ENCODE measurements at places on chromosomes 7 and 10.

DNA sequence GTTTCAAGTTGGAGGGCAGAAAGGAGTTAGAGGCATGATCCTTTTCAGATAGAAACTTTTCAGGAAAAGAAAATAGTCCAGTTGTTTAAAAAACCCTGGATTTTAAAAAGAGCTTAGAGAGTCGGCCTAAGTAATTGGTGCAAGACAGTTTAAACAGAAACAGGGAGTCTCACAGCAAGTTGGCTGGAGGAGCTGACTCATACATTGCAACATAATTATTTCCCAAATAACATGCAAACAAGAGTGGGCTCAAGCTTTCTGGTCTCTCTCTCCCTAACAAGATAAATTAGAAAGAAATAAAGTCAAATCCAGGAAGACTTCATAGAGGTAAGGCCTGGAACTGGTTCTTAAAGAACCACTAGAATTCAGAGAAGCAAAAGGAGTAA lies 100.3 kb upstream of the AGBL3 start:
- DNase-seq, result no peak

GRCh38 chr7:12226756-12227155 lies 15.7 kb downstream of the TMEM106B start:
- DNase-seq, result no peak

DNA sequence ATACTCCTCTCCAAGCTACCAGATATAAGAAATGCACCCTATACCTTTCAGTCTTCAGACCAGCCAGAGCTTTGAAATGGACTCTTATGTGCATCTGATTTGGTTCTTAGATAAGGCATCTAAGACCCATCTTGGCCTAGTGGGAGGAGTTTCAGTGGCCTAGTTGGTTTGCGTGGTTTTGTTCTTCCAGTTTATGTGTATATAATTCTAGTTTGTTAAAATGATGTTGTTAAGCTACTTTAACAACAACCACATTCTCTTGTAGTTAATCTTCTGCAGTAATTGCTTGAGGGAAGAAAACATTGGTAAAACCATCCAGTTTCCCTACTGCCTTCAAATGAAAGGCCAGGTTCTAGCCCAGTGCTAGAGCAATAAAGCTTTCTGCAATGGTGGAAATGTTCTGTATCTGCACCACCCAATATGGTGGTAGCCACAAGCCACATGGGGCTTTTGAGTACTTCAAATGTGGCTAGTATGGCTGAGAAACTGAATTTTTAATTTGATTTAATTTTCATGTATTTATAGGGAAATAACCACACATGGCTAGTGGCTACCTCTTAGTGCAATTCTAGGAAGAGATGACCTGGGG lies 66.3 kb downstream of the KLHDC10 start:
- no peak for DNase-seq

- DNase-seq, result no peak
Observed at GRCh38 chr7:22452142-22452959, 47.6 kb downstream of the STEAP1B start.

GRCh38 chr7:135274495-135275268 lies 41.0 kb downstream of the STRA8 start:
- DNase-seq, result peak; percentile 54

- DNase-seq, result no peak
Observed at GRCh38 chr10:13390604-13391522, 42.8 kb upstream of the SEPHS1 start.

- DNase-seq, result no peak
Observed at GRCh38 chr10:84948644-84949043, 620.3 kb downstream of the CCSER2 start.

DNA sequence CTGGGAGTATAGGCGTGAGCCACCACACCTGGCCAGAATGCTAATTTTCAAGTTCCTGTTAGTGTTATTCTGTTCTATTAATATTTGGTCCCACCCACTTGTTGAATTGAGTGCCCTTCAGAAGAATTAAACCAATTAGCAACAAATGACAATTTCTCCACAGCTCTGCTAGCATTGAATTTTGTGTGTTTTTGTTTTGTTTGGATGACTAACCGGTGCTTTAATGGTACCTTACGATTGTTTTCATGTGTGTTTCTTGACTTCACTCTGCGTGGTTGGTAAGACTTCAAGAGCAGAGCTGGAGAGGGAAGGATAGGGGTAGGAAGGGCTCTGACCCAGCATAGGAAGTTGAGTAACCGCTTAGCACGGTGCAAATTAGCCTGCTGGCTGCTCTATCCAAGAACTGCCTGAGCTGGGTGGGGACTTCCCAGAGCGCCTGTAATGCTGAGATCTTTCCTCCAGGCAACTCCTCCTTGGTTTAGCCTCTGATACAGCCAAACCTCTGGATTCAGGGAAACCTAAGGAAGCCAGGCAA lies 4.6 kb downstream of the ARPC1B start:
- DNase-seq, result no peak

GRCh38 chr7:104938741-104939390 lies 75.1 kb upstream of the KMT2E start:
- DNase-seq, result no peak

DNA sequence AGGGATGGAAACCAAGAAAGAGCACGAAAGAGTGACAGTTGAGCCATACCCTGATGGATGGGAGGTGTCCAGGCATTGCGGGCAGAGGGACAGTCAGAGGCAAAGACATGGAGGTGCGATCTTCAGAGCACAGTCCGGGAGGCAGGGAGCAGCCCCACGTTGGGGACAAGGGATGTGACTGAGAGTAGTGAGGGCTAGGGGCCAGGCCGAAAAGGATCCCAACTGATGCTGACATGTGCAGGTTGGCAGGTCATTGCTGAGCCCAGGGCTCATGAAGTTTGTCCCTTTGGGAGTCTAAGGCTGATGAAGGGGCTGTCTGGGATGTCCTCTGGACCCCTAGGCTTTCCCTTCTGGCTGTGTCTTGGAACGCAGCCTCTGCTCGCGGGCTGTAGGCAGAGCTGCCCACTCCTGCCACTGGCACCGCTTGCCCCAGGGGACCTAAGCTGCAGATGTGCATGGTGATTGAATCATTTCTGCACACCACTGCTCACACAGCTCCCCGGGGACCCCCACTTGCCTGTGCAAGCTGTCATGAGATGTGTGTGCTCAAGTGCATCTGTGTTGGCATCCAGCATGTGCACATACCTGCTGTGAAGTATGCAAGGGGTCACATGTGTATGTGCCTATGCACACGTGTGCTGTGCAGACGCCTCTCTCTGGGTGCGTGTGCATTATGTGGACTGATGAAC lies 125.1 kb downstream of the ZMIZ1 start:
- DNase-seq, result no peak

DNA sequence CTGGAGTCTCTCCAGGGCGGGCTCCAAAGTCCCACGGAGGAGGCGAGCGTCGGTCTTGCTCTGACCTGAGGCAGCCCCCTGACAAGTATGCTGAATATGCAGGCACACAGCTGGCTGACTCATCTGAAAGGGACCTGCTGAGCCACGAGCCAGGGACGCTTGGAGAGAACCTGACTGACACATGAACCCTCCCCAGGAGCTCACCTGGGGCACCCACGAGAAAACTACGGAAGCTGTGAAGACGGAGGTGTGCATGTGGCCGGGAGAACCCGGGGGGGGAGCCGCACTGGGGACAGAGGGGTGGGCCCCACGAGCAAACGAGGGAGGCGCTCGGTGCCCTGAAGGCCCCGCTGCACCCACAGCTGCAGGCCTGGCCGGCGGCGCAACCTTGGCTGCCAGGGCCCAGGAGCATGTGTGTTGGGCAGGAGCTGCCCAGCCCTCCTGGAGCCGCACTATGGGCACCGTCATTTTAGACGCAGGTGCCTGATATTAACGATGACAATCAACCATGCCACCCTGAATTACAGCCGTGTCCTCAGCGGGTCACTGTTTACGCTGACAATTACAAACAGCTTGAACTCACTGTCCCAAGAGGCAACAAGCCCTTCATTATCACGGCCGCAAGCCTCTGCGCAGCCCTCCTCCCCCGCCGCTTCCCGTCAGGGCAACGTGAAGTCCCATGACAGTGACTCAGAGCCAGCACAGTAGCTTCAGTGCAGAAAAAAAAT lies 64.7 kb downstream of the DIP2C start:
- no peak for DNase-seq

DNA sequence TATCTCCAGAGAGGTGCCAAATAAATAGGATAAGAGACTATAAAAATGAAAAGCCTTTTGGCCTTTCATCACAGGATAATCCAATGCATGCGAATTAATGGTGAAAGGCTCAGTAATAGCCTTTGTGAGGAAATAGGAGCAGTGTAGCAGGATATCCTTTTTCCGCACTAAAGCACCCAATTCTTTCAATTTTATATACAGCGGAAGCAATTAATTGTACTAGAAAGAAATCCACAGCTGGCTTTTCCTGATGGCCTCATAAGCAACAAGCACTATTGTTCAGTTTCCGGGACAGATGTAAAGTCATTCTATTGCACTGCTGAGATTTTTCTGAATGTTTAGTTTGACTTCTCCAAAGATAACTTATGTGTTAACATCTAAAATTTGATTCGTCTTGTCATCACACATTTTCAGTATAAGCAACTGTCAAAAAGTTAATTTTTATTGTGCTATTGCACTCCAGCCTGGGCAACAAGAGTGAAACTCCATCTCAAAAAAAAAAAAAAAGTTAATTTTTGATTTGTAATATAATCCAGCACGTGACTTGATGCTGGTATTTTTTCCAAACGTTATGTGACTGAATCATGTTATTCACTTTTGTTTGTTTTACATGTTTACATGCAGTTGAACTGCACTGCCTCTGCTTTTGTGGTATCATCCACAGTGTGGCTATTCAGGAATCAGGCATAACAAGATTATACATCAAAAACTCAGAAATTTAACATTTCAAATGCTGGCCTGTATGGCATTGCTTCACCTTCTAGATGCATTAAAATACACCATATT lies 8.4 kb upstream of the BMPR1A start:
- DNase-seq, result no peak

DNA sequence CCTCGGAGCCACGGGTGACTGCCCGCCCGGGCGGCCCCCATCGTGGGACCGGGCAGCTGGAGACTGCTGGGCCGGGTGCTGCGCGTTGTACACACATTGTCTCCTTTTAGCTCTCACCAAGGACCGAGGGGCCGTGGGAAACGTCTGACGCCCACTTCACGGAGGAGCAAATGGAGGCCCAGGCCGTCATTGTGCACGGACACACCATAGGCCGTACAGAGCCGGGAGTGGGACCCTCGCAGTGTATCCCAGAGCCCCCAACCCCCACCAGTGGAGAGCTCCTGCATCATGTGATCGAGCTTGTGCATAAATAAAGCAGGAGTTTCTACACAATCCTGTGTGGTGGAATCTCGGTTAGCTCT lies 722 bp downstream of the DENND10 start:
- no peak for DNase-seq

GRCh38 chr10:96664563-96664962 lies 55.8 kb downstream of the PIK3AP1 start:
- DNase-seq, result no peak

- DNase-seq, result no peak
Observed at GRCh38 chr10:59099481-59099880, 77.0 kb upstream of the PHYHIPL start.

- DNase-seq, result no peak
Observed at GRCh38 chr10:124090601-124091209, 2.7 kb downstream of the CHST15 start.

- no peak for DNase-seq
Observed at GRCh38 chr10:47456794-47457527, 27.0 kb downstream of the ANXA8 start.

- no peak for DNase-seq
Observed at GRCh38 chr7:158809596-158809995, 19.7 kb downstream of the ESYT2 start.

GRCh38 chr10:132647424-132647823 lies 109.8 kb downstream of the INPP5A start:
- DNase-seq, result no peak

GRCh38 chr7:92997152-92997551 lies 120.6 kb downstream of the SAMD9 start:
- DNase-seq, result no peak

DNA sequence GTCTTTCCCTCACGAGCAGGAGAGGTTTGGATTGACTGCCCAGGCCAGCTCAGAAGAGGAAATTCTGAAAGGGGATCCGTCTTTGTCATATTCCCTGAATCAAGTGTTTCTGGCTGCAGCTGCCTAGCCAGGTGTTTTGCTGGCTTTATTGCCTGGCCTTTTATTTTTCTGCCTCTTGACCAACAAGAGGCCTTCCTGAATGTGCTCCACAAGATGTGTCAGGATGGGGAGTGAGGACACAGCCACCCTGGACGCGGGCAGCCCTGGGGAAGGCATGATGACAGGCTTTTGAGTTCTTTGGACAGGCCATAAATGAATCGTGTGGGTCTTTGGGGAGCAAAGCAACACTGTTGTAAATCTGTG lies 163.6 kb downstream of the CAMK1D start:
- DNase-seq, result no peak

- no peak for DNase-seq
Observed at GRCh38 chr7:96023387-96023786, 251.0 kb downstream of the DYNC1I1 start.

DNA sequence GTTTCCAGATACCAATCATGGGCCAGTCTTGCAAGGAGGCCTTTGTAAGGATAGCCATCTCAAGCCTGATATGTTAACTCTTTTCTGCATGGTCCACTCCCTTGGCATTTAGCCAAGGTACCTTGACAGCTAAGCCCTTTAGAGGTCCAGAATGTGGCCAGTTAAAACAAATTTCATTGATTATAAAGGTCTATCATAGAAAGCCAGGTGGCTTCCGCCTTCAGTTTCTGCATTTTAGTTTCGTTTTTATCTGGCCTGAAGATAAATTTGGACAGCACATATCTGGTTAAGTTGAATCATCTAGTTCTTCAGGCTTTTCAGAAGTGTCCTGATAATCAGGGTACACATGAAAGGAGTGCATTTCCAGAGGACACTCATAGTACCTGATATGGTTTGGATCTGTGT lies 30.7 kb downstream of the ANKIB1 start:
- DNase-seq, result no peak

DNA sequence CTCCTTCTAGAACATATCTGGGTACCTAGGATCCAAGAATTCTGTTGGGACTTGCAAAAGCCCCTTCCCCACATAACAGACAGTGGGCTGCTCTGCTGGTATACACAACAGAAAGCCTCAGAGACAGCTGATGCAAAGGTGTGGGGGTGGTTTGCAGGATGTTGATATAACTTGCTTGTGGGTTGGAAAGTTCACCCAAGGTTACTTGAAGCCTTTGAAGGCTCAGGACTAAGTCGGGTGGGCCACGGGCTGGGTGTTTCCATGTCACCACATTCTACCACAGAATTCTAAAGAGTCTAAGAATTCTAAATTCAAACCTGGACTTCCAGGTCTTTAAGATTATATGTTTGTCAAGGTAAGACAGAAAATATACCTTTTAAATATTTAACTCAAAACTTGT lies 7.4 kb upstream of the NRCAM start:
- DNase-seq, result no peak

DNA sequence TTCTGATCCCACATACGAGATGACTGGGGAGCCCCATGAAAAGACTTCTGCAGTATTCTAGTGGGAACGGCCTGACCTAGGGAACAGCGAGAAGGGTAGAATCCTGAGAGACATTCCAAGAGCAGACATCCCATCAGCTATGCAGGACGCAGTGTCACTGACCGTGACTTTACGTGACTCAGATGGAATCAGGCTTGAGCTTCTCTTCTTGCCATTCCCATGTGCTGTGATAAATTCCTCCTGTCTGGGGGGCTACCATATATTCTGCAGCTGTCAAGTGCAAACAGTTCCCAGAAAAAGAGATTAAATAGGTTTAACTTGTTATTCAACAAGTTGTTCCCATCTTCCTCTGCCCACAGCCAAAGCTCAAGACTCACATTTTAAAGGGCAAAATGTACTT lies 73.1 kb upstream of the PDE1C start:
- no peak for DNase-seq

Measured in stimulated activated CD8-positive, alpha-beta memory T cell treated with anti-CD3 and anti-CD28 coated beads, Interleukin-15, amount 100 ng/mL, for 24 hours (primary cell).